HFFc6 (cell line): ENCODE measurements at places on chromosomes 7 and 10.

DNA sequence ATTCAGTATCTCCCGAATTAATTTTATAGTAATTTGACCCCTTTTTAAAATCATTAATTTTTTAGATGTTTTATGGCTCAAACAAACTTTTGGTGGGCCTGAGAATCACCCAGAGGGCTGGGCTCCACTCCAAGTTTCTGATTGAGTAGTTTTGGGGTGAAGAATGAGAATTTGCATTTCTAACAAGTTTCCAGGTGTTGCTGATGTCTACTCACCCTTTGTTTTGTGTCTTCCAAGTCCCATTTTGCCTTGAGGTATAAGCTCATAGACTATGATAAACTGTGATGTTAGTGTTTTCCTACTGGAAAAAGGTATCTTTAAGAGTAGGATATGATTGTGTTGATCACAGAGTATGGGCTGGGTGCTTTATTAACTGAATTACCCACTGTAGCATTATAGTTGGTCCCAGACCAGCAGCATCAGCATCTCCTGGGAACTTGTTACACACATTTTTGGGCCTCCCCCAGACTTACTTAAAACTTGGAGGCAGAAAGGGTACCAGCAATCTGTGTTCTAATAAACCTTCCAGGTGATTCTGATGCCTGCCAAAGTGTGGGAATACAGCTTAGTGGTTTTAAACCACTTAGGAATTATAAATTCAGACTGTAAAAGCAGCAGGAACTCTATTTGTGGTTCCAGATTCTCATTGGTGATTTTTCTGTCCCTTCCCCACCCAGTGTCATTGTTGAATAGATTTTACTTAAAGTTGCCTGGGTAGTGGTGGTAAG lies 19.1 kb downstream of the ZNRF2 start:
- DNase-seq = no peak

GRCh38 chr10:118259288-118259906 lies 82.7 kb downstream of the FAM204A start:
- DNase-seq = no peak

GRCh38 chr7:151880688-151881087 lies 3.8 kb upstream of the PRKAG2 start:
- no peak for DNase-seq

DNA sequence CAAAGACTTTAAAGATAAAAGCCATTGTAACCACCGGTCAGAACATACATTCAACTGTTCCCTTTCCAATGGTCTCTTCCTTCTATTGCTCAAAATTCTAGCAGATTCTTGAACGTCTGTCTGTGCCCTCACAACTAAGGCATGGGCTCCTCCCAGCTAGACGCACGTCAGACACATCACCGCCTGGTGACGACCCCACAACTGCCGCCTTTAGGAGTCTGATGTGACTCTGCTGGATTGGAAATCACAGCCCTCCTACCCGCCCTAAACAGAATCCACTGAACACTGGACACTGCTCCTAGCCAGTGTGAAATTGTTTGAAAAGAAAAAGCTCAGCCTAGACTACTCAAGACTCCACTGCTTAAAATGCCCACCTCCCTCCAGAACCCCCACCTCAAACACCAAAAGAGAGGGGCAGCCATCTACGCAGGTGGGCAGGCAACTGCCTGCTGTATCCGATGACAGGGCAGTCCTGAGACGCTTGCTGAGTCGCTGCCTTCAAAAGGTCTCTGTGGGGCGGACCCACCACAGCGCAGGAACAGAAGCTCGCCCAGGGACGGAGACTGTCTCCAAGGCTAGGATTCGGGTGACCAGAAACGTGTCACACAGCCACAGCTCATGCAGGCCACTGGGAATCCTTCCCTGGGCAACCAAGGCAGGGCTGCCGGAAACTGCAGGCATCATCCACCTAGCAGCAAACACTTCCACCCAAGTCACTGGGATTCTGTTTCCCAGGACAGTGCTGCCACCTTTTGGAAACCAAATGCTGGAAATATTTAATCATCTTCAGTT lies 34.7 kb downstream of the GSDME start:
- DNase-seq = peak; percentile 46

GRCh38 chr7:27804139-27804538 lies 64.2 kb downstream of the TAX1BP1 start:
- DNase-seq = no peak

DNA sequence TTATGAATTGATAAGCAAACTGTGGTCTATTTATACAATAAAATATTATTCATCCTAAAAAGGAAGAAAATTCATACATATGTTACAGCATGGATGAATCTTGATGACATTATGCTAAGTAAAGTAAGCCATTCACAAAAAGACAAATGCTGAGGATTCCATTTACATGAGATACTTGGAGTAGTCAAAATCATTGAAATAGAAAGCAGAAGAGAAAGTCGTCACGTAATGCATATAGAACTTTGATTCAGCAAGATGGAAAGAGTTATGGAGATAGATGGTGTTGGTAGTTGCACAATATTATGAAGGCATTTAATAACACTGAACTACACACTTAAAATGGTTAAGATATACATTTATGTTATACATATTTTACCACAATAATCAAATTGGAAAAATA lies 309.7 kb upstream of the KLF6 start:
- no peak for DNase-seq

- DNase-seq = no peak
These were observed 94.8 kb downstream of the KIAA1217 start for GRCh38 chr10:24303522-24304310.

DNA sequence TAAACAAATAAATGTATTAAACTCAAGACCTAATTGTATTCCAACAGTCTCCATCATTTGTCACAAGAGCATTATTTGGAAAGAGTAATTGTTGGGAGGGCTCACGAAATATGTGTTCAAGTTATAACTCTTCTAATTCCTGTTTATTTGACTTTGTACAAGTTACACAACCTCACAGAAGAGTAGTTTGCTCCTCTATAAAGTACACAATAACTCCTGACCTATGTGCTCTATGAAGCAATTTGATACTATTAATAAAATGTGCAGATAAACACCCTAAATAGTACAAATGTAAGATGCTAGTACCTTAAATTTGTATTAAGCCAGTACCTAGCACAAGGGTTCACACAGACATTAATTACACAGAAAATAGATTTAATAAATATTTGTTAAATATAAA lies 285.8 kb downstream of the LRRTM3 start:
- DNase-seq = no peak

GRCh38 chr10:75916906-75917305 lies 485.5 kb downstream of the LRMDA start:
- no peak for DNase-seq

- DNase-seq = no peak
These were observed 36.1 kb downstream of the C10orf90 start for GRCh38 chr10:126634347-126634746.

DNA sequence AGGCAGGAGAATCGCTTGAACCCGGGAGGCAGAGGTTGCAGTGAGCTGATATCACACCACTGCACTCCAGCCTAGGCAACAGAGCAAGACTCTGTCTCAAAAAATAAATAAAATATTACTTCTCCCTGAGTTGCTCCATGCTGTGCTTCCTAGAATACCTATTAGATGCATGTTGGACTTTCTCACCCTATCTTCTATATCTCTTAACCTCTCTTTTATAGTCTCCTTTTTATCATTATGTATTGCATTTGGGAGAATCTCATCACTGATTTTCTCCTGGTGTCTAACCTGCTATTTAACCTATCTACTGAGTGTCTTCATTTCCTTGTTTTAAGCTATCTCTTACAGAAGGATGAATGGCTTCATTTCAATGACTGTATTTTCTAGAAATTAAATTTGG lies 32.1 kb upstream of the NANOS1 start:
- no peak for DNase-seq

DNA sequence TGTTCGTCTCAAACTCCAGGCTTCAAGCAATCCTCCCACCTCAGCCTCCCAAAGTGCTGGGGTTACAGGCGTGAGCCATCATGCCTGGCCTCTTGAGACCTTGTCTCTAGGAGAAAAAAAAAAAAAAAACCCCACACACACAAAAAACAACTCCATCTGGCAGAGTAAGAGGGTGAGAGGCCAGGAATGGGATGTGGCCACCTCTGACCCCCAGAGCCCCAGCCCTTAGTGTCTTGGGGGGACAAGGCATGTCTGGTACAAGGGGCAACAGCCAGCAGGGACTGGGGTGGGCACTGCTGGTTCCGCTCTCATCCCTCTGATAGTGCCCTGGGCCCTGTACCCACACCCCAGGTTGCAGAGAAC lies 15.6 kb upstream of the TNRC18 start:
- no peak for DNase-seq

DNA sequence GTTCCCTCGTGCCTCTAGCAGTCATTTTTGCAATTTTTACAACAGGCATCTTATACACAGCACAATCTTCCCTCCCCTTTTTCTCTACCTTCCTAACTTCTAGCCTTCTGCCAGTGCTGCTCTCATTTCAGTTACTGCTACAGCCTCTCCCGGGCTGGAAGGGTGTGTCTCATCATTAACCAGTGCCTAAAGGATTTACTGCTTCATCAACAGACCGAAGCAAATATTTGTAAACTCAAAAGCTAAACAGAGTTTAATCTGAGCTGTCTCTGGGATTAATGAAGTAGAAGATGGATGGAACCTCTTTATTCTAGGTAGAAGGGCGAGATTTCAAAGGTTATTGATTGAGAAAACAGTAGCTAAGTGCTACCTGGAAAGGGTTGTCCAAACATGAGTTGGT lies 94.3 kb downstream of the PRPF18 start:
- no peak for DNase-seq

- DNase-seq = no peak
These were observed 43.1 kb upstream of the CASD1 start for GRCh38 chr7:94466516-94466915.

DNA sequence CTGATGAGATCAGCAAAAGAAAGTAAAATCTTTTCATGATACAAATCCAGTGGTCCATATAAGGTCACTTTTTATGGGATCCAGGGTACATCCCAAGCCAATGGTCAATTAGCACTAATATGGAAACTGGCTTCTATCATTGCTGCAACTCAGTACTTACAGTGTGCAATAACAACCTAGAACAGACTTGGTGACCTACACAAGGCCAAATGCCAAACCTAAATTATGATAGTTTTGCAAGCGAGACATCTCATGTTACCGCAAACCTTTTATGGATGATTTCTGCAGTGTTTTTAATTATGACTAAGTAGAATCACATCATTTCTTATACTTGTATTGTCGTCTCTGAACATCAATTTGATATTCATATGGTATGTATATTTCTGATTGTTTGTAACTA lies 583.5 kb upstream of the SEMA3D start:
- no peak for DNase-seq

DNA sequence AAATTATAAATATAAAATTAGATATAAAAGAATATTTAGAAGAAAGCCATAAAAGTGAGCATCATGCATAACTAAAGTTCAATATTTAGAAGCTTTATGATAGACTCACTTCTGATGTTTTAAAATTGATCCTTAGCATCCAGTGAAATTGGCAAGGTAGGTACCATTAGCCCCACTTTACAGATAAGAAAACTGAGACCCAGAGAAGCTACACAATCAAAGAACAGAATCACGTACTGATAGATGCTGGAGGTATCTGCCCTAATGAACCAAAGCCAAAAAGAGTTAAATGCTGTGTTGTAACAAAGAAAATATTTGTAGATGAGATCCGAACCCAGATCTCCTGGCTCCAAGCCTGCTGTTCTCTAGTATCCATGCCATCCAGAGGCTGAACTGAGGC lies 42.6 kb upstream of the RAPGEF5 start:
- no peak for DNase-seq

GRCh38 chr10:54091237-54091636 lies 709.8 kb downstream of the PCDH15 start:
- no peak for DNase-seq

DNA sequence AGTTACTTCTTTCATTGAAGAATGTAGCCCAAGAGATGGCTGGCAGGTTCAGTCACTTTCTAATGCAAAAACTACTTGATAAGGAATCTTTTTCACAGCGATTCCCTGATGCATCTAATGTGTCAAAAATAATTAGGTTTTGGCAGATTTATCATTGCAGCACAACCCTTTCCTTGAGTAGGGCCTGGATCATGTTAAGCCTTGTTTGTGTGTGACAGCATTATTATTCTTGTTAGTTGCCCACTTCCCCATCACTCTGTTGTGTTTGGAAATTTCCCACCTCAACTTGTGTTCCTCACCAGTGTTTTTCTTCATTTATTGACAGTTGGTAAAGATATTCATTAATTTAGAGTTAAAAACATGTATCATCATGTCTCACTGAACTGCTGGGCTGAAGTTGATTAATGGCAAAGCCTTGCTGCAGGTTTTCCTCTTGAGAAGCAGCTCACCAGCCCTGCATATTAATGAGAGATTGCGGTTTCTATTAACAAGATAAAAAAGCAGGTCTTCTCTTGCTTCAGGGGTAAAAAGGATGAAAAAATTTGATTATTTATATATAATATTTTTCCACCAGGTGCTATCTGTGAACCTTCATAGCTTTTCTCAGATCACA lies 233.3 kb upstream of the MDFIC start:
- no peak for DNase-seq

DNA sequence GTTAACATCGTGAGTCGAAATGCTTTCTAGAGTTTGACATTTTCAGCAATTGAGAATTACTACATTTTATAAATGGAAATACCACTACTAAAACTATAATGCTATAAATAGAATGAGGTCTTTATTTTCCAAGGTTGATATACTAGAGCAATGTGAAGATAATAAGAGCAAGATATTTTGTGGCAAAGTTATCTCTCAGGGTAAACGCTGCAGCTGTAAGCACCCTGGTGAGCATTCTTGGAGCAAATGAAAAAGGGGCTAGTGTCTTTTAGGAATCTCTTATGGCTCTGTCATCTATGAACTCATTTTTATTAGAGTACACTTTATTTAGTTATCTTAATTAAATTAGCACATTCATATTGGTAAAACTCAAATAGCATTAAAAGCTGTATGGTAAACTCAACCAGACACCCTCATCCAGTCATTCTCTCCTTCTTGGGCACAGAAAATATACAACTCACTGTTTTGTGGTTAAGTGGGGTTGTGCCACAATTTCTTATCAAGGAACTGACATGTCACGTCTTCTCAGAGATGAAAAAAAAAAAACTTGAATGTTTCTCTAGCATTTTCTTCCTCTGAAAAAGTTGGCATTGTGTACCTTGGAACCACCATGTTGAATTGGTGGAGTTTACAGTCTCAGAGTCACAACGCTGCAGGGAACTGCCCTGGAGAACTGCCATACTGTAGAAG lies 289.5 kb upstream of the PFKP start:
- DNase-seq = no peak

DNA sequence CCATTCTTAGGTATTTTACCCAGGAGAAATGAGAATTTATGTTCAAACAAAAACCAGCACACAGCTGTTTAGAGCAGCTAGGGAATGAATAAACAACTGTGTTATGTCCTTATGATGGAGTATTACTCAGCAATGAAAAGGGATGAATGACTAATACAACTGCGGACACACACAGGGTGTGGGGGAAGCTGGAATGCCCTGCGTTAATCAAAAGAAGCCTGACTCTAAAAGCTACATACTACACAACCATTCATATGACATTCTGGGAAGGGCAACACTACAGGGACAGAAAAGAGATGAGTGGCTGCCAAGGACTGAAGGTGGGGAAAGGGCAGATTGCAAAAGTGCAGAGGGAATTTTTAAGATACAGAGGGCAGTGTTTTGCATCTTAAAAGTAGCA lies 64.0 kb downstream of the DLG5 start:
- peak; percentile 22 for DNase-seq

- DNase-seq = no peak
These were observed 69.1 kb downstream of the VPS41 start for GRCh38 chr7:38839851-38840250.

- no peak for DNase-seq
These were observed 34.6 kb upstream of the ANTXRL start for GRCh38 chr10:46251857-46252847.
